ENCODE measurements at places on chromosomes 2 and 18.
A peak's percentile ranks its signal among the peaks of the same experiment; 100 is the strongest.

DNA sequence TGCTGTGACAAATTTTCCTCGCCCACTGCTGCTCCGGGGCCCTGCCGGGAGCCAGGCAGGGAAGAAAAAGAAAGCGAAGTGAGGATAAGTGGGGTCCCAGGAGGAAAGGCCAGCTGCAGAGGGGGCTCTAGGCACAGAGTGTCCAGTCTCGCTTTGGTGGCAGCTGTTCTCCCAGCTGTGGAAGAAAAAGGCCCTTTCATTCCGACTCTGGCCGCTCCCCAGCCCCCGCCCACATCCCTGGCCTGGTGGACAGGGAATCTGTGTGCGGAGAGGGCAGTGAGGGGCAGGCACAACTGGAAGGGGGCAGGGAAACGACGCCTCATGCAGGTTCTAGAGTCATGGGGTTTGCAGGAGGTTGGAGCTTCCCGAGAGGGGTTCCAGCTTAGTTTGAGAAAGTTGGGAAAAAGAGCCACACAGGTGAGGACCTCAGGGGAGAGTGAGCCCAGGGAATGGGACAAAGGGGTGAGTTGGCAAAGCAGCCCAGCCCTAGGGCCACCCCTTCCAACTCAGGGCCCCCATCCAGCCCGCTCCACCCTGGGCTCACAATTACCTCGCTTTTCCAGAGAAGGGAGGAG lies 1.8 kb downstream of the RTKN start:
- no peak for DNase-seq

- DNase-seq = no peak
Measured at GRCh38 chr2:36414307-36414706, 58.7 kb downstream of the CRIM1 start.

DNA sequence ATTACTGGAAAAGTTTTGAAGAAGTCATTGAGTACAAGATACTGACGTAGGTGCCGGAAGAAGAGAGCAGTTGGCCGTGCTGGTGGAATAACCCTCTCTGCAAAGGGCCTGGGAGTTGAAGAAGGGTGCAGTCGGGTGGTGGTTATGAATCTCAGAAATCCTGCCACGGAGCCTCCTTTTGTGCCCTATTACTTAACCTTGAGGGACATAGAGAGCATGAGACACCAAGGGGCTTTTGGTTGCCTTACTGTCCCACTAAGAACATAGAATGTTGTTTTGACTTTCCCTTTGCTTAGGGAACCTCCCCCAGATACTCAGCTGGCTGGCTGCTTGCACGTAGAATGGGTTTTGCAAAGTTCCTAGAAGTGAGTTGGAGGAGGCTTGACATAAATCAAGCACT lies 1.3 kb upstream of the CD28 start:
- no peak for DNase-seq

GRCh38 chr2:8239531-8240088 lies 442.2 kb upstream of the ID2 start:
- DNase-seq = no peak

DNA sequence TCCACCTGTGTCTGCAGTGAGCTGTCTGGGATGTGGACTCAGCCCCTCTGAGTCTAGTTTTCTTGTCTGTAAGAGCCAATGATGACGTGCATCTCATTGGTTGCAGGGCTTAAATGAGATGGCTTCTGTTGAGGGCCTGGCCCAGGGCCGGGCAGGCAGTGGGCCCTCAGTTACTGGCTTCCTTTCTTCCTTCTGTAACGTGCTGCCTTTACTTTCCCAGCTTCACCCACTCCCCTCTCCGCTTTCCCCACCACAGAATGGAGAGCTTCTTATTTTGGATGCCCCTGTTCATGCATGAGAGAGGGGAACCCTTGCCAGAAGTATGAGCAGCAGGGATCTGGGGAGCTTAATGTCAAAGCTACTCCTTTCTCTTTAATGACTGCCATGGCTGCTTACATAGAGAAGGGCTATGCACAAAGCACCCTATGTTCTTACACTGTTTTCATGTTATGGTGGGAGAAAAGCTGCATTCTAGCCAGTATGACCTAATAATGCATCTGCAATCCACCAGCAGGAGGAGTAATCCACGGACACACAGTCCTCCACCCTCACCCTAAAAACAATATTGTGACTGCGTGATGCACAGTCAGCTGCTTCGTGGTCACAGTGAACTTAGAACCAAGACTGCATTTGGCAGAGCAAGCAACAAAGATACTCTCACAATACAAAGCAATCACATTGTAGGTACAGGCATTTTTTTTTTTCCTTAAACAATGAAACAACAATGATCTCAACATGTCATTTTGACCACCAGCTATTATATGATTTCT lies 37.2 kb downstream of the CREG2 start:
- no peak for DNase-seq

- DNase-seq = no peak
Measured at GRCh38 chr2:35063836-35064235, 1291.7 kb upstream of the CRIM1 start.

GRCh38 chr2:20223407-20224163 lies 1.3 kb downstream of the SDC1 start:
- DNase-seq = no peak

- peak; percentile 7 for DNase-seq
Measured at GRCh38 chr2:101770726-101771125, 73.2 kb downstream of the MAP4K4 start.

GRCh38 chr18:251572-251971 lies 16.3 kb downstream of the THOC1 start:
- DNase-seq = no peak

DNA sequence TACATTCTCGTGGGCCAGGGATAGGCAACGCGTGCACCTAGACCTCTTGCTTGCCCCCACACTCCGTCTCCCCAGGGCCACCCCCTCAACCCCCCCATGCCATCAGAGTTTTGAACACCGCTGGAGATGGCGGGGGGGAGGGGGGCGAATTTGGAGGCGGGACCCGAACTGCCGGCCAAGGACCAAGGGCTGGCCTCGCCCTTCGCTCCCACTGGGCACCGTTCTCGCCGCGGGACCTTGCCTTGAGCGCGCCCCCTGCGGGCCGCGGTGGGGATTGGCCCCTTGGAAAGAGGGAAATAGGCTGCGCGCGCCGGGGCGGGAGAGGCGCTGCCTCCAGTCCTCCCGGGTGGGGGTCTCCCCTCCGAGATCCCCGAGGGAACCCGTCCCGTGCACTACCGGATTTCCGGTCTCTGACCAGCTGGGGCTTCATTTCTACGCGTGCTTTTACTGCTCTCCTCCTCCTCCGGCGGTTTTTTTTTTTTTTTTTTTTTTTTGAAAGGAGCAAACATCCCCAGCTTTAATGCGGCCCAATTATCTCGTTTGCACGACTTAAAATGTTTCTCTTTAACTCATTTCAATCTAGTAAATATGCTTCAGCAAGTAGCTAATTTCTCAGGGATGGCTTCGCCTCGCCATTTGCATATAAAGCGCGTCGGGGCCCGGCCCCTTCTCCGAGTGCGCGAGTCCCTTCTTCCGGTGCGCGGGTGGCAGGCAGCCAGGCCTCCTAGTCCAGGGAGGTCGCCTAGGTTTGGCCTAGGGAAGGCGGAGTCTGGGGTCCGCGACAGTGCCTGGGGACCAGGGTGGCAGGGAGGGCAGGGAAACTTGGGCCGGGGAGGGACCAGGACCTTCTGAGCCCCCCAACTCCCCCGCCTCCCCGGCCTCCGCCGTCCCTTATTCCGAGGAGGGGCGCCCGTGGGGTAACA lies 10.0 kb upstream of the GBX2 start:
- no peak for DNase-seq

DNA sequence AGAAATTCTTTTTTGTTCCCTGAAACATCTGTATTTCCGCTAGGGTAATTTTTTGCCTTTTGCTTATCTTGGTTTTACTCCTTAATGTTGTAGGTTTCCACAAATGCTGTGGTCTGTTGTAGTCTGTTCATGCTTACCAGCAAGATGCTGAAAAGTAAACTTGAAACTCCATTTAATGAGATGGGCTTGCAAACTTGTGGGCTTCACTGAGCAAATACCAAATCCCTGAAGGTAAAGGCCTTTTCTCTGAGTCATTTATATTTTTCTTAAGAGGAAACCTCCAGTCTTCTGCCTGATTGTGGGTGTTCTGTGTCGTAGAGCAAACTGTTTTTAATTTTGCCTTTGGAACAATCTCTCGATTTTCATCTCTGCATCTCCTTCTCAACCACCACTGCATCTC lies 9.3 kb downstream of the SP140 start:
- no peak for DNase-seq

DNA sequence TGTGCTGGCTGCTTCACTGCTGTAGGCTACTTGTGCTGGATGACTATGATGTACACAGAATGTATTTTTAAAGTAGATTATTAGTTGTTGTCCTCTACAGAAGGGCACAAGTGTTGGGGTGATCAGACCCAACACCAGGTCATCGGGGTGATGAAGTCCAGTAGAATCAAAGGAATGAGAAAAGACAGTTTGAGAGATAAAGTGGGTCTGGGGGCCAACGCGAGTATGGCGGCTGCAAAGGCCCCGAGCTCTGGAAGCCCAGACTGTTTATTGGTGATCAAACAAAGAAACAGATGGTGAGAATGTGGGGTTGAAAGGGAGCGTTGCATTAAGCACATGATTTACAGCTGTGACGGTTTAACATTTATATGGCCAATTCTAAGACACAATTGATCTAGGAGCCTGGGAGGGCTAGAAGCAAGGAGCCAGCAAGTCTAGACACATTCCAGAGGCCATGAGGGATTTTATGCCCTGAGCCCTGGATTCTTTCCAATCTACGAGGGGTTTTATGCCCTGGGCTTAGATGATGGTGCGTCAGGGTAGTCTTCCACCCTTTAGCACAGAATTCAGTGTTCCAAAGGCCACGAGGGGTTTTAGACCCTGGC lies 153.5 kb downstream of the AGPS start:
- DNase-seq = no peak

GRCh38 chr2:18580606-18581005 lies 8.8 kb downstream of the NT5C1B start:
- no peak for DNase-seq

GRCh38 chr18:10659000-10659399 lies 133.2 kb downstream of the NAPG start:
- DNase-seq = no peak

- no peak for DNase-seq
Measured at GRCh38 chr18:58362027-58362575, 266.8 kb downstream of the ALPK2 start.

GRCh38 chr2:241129086-241129871 lies 20.0 kb downstream of the PASK start:
- DNase-seq = no peak

- DNase-seq = no peak
Measured at GRCh38 chr2:21804151-21804550, 680.4 kb downstream of the TDRD15 start.

DNA sequence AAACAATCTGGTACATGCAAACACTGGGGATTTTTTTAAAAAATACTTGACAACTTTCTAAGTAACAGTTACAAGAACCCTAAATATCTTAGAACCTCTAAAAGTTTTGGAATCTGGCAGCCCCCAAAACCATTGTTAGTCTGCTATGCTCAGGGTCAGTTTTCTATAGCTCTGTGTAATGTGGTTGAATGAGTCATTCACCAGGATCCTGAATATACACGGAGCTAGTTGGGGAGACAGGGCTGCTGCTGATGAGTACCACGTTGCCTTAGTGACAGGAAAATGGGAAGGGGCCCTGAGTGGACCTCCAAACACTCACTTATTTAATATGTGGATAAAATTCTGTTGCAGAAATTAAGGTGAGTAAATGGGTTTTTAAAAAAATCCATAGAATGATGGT lies 36.9 kb upstream of the TANC1 start:
- no peak for DNase-seq

GRCh38 chr2:112168422-112169124 lies 30.4 kb downstream of the FBLN7 start:
- no peak for DNase-seq

- DNase-seq = no peak
Measured at GRCh38 chr2:23526114-23526513, 141.1 kb downstream of the KLHL29 start.

DNA sequence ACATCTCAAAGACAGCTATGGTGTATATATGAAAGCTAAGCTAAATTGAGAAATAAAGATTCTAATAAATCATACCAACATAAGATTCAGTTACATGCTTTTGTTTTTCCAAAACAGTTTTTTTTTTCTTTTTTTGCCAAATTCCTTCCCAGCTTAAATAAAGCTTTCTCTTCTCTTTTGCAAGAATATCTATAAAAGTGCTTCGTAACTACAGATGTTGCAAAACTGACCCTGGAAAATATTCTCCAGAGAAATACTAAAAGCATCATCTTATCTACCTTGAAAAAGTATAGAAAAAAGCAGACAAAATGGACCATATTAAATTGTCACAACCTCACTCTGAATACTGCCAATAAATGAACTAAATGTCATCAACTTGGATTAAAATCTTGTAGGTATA lies 38.7 kb downstream of the FANCL start:
- DNase-seq = no peak

DNA sequence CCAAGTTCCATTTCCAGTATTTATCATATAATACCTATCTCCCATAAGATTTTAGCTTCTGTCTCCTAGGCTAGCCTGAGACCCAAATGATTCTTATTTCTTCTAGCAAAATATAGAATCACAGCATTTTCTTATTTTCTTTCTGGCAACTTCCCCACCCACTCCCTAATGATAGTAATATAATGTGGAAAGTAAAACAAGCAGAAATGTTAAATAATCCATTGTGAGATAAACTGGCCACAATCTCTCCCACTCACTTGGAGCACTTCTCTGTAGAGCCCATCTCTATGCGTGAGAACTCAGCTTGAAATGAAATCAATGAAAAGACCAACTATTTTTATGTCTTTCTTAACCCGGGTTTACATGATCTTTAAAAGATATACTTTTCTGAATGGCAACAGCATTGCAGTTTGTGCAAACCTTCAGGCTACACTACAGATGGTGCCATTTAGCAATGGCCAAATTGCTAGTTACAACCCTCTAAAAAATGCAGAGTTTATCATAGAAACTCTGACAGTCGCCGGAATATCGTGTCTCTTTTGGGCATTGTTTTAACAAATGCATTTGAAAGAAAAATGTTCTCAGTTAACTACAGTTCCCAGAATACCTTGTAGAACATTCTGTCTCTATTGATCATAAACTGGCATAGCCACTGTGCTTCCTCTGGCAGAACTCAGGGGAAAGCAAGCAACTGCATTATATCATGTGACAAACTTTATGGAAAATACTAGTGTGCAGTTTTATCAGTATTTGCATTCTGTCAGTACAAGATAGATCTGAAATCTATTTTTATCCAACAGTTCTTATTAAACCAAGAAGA lies 1407.4 kb upstream of the ZEB2 start:
- DNase-seq = no peak

DNA sequence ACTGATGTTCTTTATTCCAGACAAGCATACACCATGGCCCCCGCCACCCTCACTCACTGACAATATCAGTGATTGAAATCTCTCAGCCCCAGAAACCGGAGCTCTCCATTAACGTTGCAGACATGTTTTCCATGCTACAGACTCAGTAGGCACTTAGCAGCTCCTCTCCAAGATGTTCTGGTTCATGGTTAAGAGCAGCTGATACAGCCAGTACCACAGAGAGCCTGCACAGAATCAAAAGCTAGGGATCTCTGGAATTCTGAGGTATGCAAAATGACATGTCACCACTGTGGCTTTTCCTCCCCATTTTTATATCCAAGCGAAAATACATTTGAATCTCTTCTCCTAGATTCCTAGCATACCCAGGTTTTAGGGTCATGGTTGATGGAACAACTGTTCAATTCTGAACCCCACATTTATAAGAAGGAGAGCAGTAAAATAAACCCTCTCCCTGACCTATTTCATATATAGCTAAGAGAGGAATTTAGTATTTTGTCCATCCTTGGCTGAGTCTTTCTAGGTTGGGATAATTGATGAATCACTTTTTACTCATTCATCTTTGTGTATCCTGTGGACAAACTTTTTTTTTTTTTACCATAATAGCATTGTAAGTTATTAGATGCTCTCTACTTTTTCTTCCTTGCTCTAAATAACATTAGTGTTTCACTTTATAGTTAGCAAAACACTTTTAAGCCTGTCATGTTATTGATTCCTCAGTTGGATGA lies 488.4 kb upstream of the PIK3C3 start:
- no peak for DNase-seq

Data from cerebellar nuclear complex (tissue), 1 donor.